ENCODE measurements at places on chromosomes 12 and 14.

GRCh38 chr12:42039577-42039976, 105.1 kb downstream of the GXYLT1 start:
- DNase-seq: no peak

- no peak for DNase-seq
These were observed 531.4 kb downstream of the FUT8 start for GRCh38 chr14:65943916-65944410.

- peak; percentile 24 for DNase-seq
These were observed 65.9 kb upstream of the WSCD2 start for GRCh38 chr12:108063192-108063591.

DNA sequence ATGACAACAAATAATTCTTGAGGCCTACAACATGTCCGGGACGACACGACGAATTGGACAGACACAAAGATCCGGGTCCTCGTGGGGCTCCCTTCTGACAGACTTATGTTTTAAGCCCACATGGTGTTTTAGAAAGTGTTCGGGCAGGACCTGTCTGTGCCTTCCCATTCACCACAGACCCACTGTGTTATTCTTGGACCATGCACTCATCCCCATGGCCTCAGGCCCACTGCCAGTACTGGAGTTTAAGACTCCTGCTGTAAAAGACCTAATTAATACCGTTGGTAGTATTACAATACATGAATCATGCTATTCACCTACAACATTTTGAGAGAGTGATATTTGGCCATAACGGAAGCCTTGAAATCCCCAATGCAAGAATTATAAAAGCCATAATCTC, 20.0 kb downstream of the SLC15A4 start:
- no peak for DNase-seq

GRCh38 chr14:54257424-54257823, 139.4 kb upstream of the CDKN3 start:
- DNase-seq: no peak

- DNase-seq: peak; percentile 37
These were observed 133.1 kb downstream of the PRIMA1 start for GRCh38 chr14:93655078-93655750.

All from Jurkat, Clone E6-1 (cell line).